Stimulated activated CD8-positive, alpha-beta memory T cell treated with anti-CD3 and anti-CD28 coated beads, Interleukin-7, amount 100 ng/mL, for 4 hours (primary cell): ENCODE measurements at places on chromosomes 11 and 22.

DNA sequence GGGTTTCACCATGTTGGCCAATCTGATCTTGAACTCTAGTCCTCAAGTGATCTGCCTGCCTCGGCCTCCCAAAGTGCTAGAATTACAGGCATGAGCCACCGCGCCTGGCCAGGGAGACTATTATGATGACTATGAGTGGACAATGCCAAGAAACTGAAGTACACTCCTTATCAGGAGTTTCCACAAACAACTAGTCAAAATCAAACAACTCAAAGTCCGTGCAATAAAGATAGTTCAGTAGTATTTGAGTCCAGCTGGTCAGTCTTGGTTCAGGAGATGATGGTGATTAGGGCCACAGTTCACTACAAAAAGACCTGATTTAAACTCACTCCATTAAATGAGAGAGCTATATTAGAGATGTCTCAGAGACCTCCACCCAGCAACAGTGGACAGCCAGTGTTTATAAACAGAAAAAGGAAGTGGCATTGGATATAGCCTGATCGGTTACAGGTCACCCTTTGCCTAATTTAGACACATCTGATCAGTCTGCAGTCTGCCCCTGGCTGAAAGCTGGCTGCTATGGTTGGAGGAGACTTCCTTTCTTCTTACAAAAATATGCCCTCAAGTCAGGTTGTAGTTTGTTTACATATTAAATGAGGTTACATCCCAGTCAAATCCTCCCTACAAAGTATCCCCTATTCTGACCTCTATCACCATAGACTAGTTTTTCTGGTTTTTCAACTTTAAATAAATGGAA is 17.0 kb downstream of the CD3E start:
- DNase-seq: no peak

- DNase-seq: no peak
Measured at GRCh38 chr22:23523713-23524112, 56.4 kb downstream of the IGLL1 start.

GRCh38 chr11:35850191-35850590 is 93.7 kb upstream of the LDLRAD3 start:
- no peak for DNase-seq

DNA sequence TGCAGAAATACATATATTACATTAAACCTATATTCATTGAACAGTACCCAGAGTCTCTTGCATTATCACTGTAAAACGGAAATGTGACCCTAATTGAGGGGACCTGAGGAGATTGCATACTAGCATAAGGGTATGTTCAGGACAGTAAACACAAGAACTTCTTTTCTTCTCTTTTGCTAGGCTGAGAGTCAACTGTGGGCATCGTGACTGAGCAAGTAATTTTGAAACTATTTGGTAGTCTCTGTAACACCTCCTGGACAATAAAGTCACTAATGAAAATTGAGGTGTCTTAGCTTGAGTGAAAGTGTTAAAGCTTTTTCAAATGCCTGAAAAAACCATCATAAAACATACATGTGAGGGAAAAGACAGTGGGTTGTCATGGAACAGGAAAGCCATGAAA is 90.9 kb downstream of the PDHX start:
- DNase-seq: no peak

DNA sequence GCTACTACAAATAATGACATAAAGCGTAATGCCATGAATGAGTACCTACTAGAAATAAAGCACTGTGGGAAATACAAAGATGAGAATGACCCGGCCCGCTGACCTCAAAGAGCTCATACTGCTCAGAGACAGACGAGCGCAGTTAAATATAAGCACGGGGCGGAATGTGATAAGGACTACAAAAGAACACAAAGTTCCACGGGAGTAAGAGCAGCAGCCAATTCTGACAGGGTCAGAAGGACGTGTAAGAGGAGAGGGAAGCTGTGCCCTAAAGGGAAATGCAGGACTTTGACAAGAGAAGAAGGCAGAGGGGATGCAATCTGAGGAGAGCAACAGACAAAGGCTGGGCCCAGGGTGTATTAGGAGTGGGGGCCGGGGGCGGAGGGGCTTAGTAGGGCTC is 314.6 kb downstream of the LARGE1 start:
- no peak for DNase-seq

- DNase-seq: no peak
Measured at GRCh38 chr11:9206496-9206895, 58.7 kb downstream of the DENND5A start.

DNA sequence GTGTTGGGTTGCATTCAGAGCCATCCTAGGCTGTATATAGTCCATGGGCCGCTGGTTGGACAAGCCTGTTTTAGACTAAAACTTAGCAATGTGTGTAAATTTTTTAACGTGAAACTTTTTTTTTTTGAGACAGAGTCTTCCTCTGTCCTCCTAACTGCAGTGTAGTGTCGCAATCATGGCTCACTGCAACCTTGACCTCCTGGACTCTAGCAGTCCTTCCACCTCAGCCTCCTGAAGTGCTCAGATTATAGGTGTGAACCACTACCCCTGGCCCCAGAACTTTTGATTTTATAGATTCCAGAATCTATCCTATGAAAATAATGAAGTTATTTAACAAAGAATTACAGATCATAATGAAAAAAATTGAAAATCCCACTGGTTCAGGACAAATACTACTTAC is 29.9 kb upstream of the PANX2 start:
- no peak for DNase-seq

- no peak for DNase-seq
Measured at GRCh38 chr22:22180738-22181285, 63.8 kb upstream of the VPREB1 start.

GRCh38 chr11:124672536-124673215 is 863 bp downstream of the SIAE start:
- DNase-seq: no peak

DNA sequence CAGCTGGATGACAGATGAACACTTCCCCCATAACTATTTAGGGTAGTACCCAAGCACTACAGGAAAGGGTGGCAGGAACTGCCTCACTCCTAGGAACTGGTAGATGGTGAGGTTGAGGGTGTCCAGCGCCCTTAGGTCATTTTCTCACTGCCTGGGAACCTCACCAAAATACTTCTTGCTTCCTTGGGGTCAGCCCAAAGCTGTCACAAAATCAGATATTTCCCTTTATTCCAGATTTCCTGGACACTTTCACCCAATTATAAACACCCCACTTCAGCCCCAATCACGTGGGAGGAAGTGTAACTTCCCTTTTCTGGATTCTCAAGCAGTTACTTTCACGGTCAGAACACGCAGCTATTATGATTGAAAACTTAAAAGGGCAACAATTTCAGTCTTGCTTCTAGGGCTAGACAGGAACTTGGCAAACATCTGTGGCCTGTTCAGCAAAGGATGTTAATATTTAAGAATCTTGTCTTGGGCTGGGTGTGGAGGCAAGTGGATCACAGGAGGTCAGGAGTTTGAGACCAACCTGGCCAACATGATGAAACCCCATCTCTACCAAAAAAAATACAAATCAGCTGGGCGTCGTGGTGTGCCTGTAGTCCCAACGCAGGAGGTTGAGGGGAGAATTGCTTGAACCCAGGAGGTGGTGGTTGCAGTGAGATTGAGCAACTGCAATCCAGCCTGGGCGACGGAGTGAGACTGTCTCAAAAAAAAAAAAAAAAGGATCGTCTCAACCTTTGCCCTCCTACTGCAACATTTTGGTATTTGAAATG is 4.0 kb downstream of the FTH1 start:
- no peak for DNase-seq

DNA sequence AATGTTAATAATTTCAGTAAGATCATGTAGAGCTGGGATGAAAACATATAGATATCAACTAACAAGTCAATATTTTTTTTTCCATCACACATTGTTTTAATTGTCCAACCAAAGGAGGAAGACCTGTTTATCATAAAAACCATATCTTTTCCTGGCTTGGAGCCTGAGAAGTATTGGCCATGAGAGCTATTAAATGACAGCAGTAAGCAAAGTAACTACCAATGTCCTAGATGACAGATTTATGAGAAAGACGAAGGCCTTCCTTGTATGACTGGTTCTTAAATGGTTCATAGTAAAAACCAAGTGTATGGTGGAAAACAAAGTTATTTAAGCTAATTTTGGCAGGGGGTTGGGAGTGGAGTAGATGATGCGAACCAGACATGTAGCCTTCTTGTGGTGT is 1147.1 kb upstream of the TENM4 start:
- no peak for DNase-seq

DNA sequence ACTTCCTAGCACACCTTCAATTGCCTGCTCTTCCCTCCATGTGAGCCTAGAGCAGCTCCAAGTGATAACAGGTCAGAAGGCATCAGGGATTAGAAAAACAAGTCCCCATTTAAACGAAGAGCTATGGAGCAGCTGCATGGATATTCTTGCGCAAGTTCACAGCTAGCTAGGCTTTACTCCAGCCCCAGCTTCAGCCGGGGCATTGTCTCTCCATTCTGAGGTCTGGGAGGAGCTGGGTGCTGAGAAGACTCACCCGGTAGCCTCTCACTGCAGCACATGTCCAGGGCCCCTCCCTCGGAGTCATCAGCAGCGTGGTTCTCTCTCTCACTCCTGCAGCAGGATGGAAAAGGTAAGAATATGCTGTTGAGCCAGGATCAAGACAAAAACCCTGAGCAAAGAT is 26.0 kb downstream of the PTPN5 start:
- no peak for DNase-seq

DNA sequence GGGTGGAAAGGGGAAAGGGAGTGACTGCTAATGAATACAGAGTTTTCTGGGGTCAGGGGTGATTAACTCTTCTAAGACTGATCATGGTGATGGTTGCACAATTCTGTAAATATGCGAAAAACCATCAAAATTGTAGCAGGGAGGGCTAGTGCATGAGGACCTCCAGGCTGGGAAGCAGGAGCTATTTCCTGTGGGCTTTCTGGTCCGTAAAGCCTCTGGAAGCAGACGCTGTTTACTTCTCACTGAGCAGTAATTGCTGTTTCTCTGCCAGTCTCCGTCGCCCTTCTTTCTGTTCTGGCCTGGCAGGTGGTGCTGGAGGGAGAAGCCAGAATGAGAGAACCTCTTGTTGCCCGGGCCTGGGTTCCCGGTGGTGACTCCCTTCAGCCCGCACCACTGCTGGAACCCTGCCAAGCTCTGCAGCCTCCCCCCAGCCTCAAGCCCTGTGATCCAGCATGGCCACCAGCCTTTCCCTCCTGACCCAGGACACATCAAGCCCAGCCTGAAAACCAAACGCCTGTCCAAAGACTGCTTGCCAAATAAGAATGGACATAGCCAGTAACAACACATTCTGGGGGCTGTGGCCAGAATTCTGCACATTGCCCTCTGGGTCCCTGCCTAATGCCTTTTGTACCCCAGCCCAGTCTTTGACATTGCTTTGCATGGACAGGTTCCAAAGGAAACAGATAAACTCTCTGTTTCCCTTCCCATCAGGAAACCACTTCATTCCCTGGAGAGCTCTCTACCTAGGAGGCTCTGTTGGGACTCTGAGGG is 201.0 kb upstream of the NAV2 start:
- no peak for DNase-seq

DNA sequence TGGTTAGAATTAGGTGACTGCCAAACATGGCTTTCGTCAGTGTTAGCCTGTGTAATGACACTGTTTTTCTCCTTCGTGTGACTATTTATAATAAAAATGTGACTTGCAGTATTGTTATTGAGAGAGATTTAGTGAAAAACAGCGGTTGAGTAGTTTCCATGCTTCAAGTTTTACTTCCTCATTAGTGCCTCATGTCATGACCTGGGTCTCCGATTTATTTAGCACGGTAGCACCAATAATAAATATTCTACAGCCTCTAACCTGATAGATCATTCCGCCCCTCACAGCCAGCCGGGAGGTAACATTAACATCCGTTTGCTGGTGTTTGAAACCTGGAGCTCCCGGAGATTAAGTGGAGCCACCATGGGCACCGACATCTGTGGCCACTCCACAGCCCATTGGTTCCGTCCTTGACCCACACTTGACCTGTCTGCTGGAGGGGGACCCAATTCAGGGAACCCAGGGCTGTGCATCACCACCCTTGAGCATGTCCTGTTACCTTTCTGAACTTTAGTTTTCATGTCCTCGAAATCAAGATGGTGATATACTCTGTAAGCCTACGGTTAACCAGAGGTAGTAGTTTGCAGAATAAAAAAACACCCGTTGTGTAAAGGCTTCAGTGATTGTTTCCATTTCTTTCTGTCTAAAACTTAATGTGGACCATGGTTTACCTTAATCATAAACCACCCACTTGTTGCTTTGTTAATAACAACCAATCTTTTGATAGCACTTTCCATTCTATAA is 104.1 kb downstream of the ATXN10 start:
- no peak for DNase-seq

DNA sequence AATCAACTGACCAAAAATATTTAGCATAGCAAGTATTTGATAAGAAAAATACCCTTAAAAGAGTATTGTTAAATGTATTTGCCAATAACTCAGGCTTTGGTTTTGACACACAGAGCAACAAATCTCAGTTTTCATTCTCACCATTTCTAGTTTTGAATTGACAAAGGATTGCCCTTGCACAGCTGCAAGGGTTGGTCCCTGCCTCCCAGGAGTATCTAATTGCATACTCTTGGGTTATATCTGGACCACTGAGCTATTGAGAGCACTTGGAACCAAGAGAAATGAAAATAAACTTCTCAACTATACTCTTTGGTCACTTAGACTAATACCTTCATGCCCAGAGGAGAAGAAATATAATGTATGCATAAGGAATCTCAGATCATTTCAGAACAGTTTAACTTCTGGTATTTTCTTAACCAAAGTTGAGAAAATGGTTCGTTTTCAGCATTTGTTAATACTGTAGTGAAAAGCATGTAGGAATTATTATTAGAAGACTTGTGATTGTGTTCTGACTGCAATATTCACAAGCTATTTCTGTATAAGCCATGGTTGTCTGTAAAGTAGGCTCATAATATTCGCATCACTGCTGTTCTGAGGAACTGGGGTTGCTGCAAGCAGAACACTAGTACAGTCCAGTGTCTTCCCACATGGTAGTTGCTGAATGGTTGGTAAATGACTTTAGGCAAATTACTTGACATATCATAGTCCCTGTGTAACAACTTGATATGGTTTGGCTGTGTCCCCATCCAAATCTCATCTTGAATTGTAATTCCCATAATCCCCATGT is 7.9 kb downstream of the C2CD3 start:
- DNase-seq: no peak

- peak; percentile 36 for DNase-seq
Measured at GRCh38 chr11:63769042-63769713, 603 bp upstream of the ZFTA start.

GRCh38 chr11:95154514-95154913 is 64.9 kb downstream of the ENDOD1 start:
- DNase-seq: no peak

- no peak for DNase-seq
Measured at GRCh38 chr11:34309965-34310364, 47.8 kb downstream of the ABTB2 start.

DNA sequence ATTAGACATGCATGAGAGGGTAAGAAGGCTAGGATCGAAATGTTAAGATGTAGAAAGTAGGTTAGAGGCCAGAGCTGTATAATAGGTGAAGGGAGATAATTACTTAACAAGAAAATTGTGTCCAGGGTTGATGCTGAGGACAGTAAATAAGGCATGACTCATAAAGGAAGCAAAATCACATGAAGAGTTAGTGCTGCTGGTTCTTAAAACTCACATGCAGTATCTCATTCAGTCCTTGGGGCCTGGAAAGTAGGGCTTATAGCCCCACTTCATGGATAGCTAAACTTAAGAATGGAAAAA is 130.2 kb downstream of the NCAM1 start:
- no peak for DNase-seq
